ENCODE measurements at places on chromosomes 11 and 22.

DNA sequence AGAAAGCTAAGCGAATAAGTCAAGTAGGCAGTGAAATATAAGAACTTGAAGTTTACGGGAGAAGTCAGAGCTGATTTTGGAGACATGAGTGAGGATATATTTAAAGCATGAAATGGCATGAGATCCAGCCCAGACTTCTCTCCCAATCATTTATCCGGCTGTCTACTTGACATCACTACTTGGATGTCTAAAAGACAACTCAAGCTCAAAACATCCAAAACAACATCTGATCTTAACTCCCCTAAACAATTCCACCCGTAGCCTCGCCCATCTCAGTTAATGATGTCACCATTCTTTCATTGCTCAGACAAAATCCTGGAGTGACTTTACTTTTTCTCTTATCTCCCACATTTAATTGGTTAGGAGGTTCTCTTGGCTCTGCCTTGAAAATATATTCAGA is 44.5 kb downstream of the WEE1 start:
- DNase-seq, result no peak

DNA sequence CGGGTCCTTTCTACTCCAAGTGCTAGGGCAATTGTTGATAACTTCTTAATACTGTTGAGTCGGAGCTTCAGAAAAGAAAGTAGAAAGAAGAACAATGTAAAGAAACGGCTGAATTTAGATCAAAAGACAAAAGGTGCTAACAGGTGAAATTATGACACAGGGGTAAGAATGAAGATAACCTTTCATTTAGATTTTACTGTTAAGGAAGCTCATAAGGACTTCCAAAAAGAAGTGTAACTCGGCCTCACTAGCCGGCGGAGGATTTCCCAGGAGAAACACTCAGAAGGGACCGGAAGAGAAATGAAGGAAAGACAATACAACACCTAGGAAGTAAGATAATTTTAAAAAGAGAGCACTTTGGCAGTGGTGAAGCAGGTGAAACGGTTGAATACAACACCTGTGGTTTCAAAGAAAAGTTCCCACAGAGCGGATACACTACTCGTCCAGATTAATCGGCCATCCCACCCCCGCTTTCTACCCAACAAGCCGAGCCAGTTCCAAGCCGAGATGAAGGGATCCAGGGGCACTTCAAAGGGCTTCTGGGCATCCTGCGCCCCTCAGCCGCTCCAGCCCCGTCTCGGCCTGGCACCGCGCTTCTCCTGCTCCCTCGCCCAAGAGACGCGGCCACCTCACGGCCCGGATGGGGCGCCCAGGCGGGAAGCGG is 737 bp downstream of the PPP2R1B start:
- no peak for DNase-seq

- DNase-seq, result no peak
Measured at GRCh38 chr11:74142624-74143023, 28.2 kb downstream of the C2CD3 start.

DNA sequence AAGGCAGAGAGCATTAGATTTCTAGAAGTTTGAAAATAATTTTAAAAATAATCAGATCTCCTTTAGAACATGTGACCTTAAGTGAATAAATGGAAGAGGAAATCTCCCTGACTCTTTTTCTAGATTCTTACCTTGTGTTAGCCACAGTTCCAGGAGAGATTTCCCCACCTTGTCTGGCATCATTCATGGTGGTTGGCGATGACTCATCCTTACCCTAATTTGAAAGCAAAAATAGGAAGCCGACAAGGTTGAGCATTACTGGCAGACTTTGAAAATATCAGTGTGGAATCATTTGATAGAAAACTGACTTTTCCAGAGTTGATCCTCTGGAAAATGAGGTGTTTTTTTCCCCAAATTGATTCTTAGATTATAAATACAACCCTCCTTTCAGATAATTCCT is 48.1 kb downstream of the CNTN5 start:
- no peak for DNase-seq

GRCh38 chr11:80086496-80087055 is 645.7 kb upstream of the TENM4 start:
- DNase-seq, result no peak

DNA sequence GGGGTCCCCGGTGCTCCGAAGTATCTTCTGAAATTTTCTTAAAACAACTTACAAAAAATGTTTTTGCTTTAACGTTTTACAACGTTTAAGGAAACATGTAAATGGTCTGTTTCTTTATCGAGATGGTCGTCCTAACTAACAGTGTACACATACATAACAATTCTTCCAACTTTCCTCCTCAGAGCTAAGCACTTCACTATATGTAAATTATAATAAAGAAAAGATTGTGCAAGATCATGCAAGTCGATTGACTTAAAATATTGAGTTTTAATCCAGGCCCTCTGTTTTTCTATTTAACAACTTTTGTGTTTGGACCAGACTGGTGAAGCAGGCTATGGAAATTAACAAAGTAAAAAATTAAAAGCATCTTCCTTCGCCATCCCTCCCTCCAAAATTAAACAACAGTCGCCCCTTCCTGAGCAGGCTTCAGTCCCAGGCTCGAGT is 4.9 kb downstream of the ALX4 start:
- DNase-seq, result no peak

- DNase-seq, result no peak
Measured at GRCh38 chr11:2730272-2731129, 30.7 kb upstream of the KCNQ1OT1 start.

DNA sequence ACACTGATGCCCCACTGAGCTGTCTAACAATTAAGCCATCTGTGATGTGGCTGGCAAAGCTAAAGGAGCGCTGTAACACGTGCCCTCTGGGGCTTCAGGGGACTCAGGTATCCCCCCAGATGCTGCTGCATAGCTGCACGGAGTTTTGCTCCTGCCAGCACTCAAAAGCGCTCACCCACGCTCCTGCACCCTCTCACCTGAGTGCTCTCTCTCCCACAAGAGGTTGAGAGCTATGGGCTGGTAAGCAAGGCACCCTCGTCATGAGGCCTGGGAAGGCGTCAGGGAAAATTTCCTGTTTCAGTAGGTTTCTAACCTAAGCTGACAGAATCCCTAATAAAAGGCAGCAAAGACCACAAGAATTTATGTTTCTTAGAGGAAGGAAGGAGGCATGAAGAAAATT is 850.3 kb downstream of the OPCML start:
- DNase-seq, result no peak

GRCh38 chr11:114909866-114910265 is 231.5 kb downstream of the NXPE2 start:
- DNase-seq, result peak; percentile 32

DNA sequence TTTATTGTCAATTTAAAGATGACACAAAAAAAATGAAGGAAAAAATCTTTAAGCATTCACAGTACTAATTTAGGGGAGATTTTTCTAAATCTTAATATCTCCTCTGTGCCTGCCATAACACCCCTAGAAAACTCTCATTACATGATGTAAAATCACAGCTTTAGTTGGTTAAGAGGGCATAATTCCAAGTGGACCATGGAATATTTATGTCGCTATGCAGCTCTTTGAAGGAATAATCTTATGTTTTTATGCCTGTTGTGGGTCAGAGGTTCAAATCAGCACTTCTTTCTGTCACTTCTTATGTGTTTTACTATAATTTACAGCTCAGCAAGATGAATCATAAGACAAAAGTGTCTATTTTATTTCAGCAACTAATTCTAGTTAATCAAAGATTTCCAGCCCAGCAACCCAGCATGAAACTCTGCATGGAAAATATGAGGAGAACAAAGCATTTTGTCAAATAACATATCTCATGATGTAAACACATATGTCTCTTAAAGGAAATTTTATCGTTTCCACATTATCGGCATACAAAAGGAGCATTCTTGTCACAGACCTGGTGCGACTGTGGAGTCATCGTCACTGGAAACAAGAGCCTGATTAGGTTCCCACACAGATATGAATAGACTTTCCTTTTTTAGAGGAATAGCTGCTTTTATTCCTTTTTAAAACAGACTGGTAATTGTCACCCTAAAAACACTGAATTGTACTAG is 274.8 kb downstream of the SOX6 start:
- DNase-seq, result no peak

DNA sequence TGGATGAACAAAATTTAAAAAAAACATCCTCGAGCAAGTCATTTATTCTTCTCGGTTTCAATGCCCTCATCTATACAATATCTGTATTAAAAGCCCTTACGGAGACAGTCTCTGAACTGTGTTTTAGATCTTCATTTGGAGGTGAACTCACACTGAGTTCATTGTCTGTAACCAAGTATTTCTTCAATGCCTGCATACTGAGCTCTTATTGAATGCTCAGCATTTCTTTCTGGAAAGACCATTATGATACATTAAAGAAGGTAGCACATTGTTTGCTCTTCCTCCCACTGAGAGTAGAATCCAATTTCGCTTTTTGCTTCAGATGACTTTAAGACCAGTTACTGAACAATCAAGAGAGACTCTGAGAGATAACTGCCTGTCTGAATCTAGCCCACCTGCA is 1.7 kb upstream of the ANO3 start:
- no peak for DNase-seq

GRCh38 chr11:70463478-70464255 is 65.3 kb downstream of the CTTN start:
- DNase-seq, result peak; percentile 35

DNA sequence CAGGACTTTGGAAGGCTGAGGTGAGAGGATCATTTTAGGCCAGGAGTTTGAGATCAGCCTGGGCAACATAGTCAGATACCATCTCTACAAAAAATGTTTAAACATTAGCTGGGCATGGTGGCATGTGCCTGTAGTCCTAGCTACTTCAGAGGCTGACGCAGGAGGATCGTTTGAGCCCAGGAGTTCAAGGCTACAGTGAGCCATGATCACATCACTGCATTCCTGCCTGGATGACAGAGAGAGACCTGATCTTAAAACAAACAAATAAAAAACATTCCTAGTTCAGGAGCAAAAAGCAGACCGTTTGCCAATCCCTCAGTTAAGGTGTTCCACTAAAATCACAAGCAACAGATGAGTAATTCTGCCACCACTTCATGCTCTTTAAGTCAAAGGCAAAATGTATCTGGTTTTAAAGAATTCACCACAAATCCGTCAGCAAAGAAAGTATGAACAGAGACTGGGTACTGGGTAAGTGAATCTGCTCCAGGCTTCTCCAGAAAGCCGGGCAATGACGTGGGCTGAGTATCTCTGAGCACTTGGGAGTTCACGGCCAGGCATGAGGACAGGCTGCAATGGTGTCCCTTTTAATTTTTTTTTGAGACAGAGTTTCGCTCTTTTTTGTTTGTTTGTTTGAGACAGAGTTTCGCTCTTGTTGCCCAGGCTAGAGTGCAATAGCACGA is 19.5 kb downstream of the CLTCL1 start:
- DNase-seq, result no peak

- no peak for DNase-seq
Measured at GRCh38 chr22:21626073-21626734, 3.6 kb downstream of the YDJC start.

DNA sequence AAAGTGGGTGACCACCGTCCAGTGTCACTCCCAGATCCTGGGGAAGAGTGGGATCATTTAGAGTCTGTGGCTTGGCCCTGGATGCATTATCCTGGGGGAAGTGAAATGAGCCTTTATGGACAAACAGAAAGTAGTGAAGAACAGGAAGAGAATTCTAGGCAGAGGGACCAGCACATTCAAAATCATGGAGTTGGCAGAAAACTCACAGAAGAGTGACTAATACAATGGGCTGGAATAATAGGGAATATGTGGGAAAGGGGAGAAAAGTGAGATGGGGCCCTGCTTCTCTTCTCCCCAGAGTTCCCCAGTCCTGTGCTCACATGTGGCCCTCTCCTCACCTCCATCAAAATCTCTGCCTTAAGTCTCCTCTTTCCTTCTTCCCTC is 84.3 kb downstream of the CCDC81 start:
- DNase-seq, result no peak

DNA sequence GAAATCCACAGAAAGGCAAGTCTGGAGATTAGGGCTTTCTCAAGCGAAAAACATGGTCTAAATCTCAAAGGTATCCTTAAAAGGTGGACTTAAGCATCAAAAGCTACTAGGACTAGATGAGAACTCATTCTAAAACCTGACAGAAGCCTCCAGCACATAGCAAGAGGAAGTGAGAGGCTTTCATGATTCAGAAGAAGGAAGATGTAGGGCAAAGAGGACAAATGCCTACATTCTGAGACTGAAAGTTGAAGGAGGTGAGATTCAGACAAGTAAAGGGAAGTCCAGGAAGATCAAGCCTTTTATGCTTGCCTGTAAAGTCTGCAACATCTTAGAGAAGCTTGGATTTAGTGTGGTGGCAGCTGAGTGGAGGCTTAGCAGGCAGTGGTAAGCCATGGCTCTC is 98.9 kb downstream of the PGR start:
- DNase-seq, result no peak

DNA sequence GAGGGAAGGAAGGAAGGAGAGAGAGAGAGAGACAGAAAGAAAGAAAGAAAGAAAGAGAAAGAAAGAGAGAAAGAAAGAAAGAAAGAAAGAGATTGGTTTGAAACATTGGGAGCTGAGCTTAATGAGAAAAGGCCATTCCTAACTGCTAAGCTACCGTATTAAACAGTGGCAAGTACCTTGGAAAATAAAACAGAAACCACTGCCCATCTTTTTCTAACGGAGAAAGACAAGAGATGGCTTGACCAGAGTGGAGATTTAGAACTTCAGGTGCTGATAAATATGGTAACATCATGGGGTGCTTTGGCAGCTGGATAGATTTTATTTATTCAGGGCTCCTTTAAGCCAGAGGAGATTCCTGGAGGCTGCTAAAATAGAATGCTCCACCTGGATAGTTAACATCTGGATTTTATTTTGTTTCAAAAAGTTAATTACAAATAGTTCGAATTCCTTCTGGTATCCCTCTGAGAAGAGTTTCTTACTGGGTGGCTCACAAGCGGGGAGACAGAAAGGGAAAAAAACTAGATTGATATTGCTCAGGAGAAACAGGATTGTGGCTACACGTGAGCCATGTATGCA is 12.9 kb downstream of the TIMP3 start:
- DNase-seq, result no peak

- DNase-seq, result no peak
Measured at GRCh38 chr22:29692327-29692640, 27.5 kb upstream of the CABP7 start.

Data from ELF-1 (cell line).